ENCODE measurements at places on chromosomes 2 and 18.
A peak's percentile ranks its signal among the peaks of the same experiment; 100 is the strongest.

DNA sequence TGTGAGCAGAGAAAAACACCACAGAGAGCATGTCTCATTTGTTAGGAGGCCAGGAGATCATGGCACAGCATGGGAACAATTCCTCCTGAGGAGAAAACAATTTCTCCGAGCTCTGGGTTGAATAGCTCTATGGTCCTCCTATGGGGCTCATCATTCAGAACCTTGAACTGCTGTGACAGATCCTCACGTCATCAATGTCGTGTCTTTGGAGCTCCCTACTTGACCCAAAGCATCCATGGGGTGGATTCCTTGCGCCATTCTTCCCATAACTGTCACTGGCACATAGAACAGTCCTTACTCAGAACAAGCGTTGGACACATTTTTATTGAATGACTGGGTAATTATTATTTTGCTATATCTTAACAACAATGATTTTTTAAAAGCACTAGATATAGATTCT lies 15.8 kb upstream of the TCF4 start:
- H3K27me3 ChIP-seq = no peaks in the 10 kb centered on the region
- no peaks in the 10 kb centered on the region for H3K36me3 ChIP-seq
- H3K27ac ChIP-seq = no peak overlapping the region
- no peak overlapping the region for H3K4me3 ChIP-seq
- no peak for ATAC-seq

- H3K4me1 ChIP-seq = no peaks in the 10 kb centered on the region
- ATAC-seq = no peak
- no peaks in the 10 kb centered on the region for H3K27me3 ChIP-seq
Observed at GRCh38 chr2:2547451-2547850, 216.4 kb upstream of the MYT1L start.

DNA sequence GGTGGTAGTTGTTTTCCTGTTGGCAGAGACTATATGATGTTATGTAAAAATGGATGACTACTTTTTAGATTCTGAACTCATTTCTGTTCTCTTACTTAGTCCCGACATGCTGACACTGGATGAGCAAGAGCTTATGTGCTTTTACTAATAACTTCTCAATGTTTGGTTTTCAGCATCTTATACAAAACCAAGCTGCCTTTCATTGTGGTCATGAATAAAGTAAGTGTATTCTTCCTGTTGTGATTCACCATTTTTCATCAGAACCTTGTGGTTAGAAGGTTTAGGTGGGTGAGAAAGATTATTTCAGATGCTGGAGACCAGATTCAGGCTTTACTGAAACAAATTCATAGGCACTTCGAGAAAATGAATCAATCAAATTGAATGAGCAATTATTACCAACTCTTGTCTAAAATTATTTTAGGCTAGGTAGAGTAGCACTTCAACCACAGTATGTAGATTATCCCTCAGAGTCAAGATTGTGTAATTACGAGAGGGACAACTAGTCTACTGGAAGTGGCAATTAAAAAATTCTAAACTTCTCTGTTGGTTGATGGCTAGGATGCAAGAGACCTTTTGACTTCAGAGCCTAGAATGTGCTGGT lies 9.3 kb downstream of the GPN1 start:
- H3K4me3 ChIP-seq = peak overlapping the region; percentile 73
- peaks cover 57% of the 10 kb centered on the region for H3K36me3 ChIP-seq
- H3K4me1 ChIP-seq = peaks cover 12% of the 10 kb centered on the region
- H3K27me3 ChIP-seq = no peaks in the 10 kb centered on the region
- H3K27ac ChIP-seq = peak overlapping the region; percentile 97

DNA sequence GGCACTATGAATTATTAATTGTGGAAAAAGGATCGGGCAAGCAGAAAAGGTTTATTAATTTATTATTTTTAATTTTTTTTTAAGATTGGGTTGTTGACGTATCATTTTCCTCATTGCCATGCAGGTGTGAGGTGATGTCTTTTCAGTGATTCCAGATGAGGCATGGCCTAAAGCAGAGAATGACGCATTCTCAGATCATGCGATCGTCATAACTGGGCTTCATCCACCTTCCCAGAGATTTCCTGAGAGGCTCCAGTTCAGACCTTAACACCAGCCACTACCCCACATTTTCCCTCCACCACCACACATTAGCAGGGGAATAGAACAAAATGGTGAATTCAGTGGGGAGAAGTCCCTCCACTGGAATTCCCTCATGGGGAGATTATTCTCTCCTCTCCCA lies 518.4 kb upstream of the SPHKAP start:
- no peaks in the 10 kb centered on the region for H3K27me3 ChIP-seq
- H3K36me3 ChIP-seq = no peaks in the 10 kb centered on the region
- H3K27ac ChIP-seq = no peak overlapping the region
- ATAC-seq = no peak
- H3K4me1 ChIP-seq = no peaks in the 10 kb centered on the region

- H3K36me3 ChIP-seq = no peaks in the 10 kb centered on the region
- H3K27me3 ChIP-seq = peaks cover 3% of the 10 kb centered on the region
- H3K27ac ChIP-seq = no peak overlapping the region
- ATAC-seq = no peak
- no peaks in the 10 kb centered on the region for H3K4me1 ChIP-seq
Observed at GRCh38 chr2:80086831-80087230, 217.7 kb downstream of the LRRTM1 start.

DNA sequence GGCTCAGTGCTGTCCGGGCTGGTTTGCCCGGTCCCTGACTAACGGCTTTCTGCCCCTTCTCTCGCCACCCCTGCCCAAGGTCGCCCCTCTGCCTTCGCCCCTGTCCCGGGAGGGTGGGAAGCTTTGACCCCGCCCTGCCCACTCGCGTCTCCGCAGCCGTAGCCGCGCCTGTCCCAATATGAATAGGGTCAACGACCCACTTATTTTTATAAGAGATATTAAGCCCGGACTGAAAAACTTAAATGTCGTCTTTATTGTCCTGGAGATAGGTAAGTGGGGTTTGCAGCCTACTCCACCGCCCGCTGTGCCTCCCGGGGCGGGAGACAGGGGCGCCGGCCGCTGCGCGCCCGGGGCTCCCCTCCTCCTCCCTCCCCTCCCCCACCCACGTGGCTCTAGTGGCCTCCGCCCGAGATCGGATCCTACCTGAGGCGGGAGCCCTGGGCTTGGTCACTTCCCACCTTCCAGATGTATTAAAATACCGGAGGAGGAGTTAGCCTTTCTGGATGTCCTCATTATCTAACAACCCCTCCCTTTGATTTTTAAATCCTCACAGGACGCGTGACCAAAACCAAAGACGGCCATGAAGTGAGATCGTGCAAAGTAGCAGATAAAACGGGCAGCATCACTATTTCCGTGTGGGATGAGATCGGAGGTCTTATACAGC lies 633 bp downstream of the NABP1 start:
- H3K27me3 ChIP-seq = no peaks in the 10 kb centered on the region
- peak overlapping the region; percentile 88 for H3K4me3 ChIP-seq
- peaks cover 27% of the 10 kb centered on the region for H3K4me1 ChIP-seq
- peak; percentile 3 for ATAC-seq
- H3K27ac ChIP-seq = peak overlapping the region; percentile 100
